ENCODE measurements at places on chromosomes 2 and 18. TPM values are rescaled to one million over a fixed set of nuclear protein-coding genes. Genes with fewer than 3 reads are reported as not detected.

Gene RTKN
- 22.4 TPM for total RNA-seq

Gene MC2R
- not detected for total RNA-seq

Gene ICOS
- total RNA-seq: not detected

Gene ABHD1
- total RNA-seq: 1.6 TPM

Gene SIX3
- 4.1 TPM for total RNA-seq

Gene PIEZO2
- total RNA-seq: 0.53 TPM

Gene MLPH
- 335 TPM for total RNA-seq

Gene SOWAHC
- total RNA-seq: 9.6 TPM

Gene C1D
- 32.5 TPM for total RNA-seq
